ENCODE measurements at places on chromosomes 16 and 17.

- DNase-seq = no peak
These were observed 10.3 kb downstream of the TOB1 start for GRCh38 chr17:50855708-50856330.

GRCh38 chr17:67994817-67995569 is 1.3 kb downstream of the C17orf58 start:
- DNase-seq = no peak

- DNase-seq = no peak
These were observed 10.8 kb downstream of the ARSG start for GRCh38 chr17:68302066-68302564.

DNA sequence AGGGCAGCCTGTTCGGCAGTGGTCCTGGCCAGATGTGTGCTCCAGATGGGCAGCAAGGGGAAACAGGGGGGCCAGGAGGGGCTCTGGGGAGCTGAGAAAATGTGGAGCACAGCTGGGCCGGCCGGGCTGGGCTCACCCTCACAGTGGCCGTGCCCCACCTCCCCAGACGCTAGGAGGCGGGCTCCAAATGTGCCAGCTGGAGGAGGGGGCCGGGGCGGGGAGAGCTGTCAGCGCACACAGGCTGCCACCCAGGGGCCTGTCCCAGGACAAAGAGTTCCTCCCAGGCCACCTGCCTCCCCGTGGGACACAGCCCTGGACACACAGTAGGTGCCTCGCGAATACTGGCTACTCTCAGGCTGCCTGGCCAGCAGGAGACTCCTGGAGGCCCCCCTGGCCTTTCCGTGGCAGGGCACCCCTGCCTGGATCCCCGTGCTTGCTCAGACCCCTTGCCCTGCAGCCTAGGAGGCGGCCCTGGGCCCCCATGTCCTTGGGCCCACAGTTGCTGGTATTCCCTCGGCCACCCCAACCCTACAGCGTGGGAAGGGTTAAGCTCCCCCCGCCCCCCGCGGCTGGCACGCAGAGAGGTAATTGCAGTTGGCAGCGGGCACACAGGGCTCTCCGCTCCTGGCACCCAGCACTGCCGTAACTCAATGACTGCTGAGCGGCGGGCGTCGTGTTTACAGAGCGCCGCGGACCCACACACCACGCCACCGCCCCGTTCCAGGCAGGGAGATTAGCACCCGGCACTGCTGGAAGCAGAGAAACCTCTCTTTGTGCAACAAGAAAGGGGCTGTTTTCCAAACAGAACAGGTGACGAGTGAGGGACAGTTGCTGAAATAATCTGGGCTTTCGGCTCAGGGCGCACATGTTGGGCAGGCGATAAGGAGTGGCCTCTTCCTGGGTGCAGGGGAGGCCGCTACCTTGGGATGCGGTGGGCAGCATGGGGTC is 32.2 kb downstream of the BAHCC1 start:
- peak; percentile 64 for DNase-seq

- DNase-seq = no peak
These were observed 18.2 kb downstream of the GALNS start for GRCh38 chr16:88838566-88838965.

GRCh38 chr17:49217651-49218413 is 7.3 kb downstream of the ABI3 start:
- peak; percentile 42 for DNase-seq

DNA sequence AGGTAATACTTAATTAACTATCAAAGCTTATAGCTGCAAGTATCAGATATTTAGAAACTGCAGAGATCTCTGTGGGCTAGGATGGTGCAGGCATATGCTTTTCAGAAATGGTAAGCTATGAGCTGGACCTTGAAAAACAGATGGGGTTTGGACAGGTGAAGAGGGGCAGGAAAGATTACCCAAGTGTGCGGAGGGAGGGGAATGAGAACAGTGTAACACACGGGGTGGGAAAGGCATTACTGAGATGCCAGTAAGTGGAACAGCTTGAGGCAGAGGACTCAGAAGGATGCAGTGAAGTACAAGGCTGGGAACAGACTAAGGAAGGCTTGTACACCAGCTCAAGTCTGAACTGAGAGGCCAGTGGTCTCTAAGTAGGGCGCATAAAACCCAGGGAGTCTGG is 22.1 kb upstream of the EVPL start:
- no peak for DNase-seq

DNA sequence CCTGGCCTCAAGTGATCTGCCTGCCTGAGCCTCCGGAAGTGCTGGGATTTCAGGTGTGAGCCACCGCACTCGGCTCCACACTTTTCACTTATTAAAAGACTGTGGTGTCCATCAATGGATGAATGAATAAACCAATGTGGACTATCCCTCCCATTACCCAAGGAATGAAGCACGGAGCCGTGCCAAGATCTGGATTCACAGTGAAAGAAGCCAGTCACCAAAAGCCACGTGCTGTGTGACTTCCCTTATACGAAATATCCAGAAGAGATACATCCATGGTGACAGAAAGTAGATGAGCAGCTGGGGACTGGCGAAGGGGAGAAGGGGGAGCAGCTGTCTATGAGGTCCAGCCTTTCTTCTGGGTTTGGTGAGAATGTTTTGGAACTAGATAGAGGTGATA is 48.2 kb upstream of the STH start:
- DNase-seq = no peak

- DNase-seq = no peak
These were observed 20.4 kb upstream of the HOXB13 start for GRCh38 chr17:48748718-48749566.

- no peak for DNase-seq
These were observed 16.7 kb downstream of the RFWD3 start for GRCh38 chr16:74649839-74650504.

- no peak for DNase-seq
These were observed 29.6 kb upstream of the MAP3K14 start for GRCh38 chr17:45346216-45347015.

GRCh38 chr16:24541233-24541933 is 2.0 kb downstream of the RBBP6 start:
- no peak for DNase-seq

GRCh38 chr16:11423315-11424117 is 78.3 kb downstream of the RMI2 start:
- no peak for DNase-seq

GRCh38 chr16:25487888-25488287 is 203.9 kb upstream of the HS3ST4 start:
- no peak for DNase-seq

GRCh38 chr17:78112518-78113471 is 15.8 kb downstream of the TMC6 start:
- DNase-seq = peak; percentile 96

GRCh38 chr17:73291260-73291801 is 20.5 kb downstream of the CDC42EP4 start:
- DNase-seq = no peak

DNA sequence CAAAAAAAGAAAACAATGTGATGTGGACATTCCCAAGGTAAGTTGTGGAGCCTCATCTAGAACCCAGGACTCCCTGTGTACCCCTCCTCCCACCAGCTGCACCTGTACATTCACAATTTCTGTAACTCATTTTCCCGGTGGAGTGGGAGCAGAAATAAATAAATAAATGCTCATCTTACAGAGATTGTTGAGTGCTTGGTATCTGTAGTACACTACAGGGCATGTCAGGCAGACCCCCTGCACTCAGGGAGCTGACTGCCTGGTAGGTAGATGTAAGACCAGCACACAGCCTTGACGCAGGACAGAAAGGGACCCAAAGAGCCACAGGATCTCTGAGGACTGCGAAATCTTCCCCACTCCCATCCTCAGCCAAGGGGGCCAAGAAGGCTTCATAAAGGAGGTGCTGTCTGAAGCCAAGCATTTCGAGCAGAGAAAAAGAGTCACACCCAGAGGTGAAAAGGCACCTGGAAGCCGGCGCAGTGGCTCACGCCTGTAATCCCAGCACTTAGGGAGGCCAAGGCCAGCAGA is 6.5 kb downstream of the EIF1 start:
- no peak for DNase-seq

- DNase-seq = no peak
These were observed 38.1 kb downstream of the MRTFB start for GRCh38 chr16:14109077-14109775.

- no peak for DNase-seq
These were observed 76.5 kb upstream of the ATP2A3 start for GRCh38 chr17:4040784-4041183.

GRCh38 chr16:67814567-67814966 is 7.9 kb downstream of the TSNAXIP1 start:
- DNase-seq = peak; percentile 76

DNA sequence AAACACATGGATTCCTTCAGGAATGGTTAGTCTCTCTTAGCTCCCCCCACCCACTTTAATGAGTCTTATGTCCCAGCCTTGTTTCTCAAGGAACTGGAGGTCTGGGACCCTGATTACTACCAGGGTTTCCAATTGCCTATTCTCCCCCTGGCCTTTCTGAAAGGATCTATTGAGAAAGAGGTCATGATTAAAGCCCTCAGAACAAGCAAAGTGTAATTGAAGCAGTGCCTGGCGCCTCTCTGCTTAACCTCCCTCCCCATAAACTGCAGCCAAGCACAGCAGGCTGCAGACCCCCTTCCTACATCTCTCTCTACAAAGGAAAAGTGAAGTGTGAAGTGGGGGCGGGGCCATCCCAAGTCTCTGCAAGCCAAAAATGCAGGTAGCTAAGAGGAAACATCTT is 159.7 kb upstream of the CDH11 start:
- no peak for DNase-seq

- no peak for DNase-seq
These were observed 269.0 kb downstream of the ABCC12 start for GRCh38 chr16:47886631-47887415.

- DNase-seq = no peak
These were observed 57.8 kb downstream of the MYH10 start for GRCh38 chr17:8572764-8573163.

DNA sequence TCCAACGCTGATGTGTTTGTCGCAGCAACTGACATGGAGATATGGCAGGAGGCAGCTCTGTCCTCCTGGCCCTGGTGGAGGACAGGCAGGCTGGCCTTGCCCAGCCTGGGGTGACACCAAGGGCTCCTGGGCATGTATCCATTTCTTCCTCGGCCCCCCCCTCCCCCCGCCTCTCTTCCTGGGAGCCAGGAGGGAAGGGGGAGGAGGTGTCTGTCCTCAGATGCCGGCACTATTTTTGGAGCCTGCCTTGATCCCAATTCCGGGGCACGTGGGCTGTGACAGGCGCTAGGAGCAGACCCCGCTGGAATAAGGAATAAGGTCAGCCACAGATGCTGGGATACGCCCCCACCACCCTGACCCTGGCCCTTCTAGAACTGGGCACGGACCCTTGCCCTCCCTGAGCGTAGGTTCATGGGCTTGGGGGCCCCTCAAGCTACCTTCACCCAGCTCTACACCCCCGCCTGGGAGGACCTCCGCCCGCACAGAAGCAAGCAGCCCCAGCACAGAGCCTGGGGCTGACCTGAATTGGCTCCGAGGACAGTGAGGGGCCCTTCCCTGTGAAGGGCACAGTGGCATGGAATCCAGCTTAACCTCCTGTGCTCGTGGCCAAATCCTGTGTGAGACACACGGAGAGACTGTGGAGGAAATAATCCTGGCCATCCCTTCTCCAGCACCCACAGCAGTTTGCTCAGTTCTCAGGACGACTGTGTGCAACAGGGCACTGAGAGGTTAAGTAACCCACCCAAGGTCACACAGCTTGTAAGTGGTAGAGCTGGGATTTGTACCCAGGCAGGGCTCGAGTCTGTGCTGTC is 24.1 kb downstream of the SEC14L5 start:
- DNase-seq = peak; percentile 41

DNA sequence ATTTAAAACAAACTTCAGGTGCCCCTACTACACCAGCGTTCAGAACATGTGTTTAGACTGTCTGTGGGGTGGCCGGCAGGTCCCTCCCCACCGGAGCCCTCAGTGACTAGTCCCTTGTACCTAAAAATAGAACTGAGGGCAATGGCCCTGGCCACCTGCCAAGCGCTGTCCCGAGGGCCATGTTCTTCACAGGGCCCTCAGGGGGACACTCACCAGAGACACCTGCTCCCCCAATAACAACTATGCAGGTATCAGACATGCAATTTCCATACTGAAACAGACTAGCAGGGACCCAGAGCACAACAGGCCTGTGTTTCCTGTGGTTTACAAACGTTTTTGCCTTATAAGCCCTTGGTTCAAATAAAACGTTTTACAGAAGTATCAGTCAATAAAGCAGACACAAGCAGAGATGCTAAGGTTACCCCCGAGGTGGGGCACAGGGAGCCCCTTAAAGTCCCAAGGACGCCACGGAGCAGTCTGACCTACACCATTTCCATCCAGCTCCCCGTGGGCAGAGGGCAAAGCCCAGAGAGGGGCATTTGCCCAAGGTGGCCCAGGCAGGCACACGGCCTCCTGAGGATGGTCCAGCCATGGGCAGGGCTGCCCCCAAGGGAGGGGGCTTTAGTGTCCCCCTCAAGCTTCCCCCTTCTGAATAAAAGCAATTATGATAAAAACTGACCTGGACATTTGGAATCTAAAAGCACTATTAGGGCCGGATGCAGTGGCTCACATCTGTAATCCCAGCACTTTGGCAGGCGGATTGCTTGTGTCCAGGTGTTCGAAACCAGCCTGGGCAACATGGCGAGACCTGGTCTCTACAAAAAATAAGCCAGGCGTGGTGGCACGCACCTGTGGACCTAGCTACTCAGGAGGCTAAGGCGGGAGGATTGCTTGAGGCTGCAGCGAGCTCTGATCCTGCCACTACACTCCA is 896 bp upstream of the MYLK3 start:
- DNase-seq = no peak

GRCh38 chr17:63635787-63636186 is 13.6 kb downstream of the MAP3K3 start:
- peak; percentile 36 for DNase-seq

GRCh38 chr17:83125515-83126274 is 46.3 kb downstream of the METRNL start:
- DNase-seq = peak; percentile 70

GRCh38 chr16:85778873-85779272 is 20.5 kb downstream of the EMC8 start:
- DNase-seq = no peak

DNA sequence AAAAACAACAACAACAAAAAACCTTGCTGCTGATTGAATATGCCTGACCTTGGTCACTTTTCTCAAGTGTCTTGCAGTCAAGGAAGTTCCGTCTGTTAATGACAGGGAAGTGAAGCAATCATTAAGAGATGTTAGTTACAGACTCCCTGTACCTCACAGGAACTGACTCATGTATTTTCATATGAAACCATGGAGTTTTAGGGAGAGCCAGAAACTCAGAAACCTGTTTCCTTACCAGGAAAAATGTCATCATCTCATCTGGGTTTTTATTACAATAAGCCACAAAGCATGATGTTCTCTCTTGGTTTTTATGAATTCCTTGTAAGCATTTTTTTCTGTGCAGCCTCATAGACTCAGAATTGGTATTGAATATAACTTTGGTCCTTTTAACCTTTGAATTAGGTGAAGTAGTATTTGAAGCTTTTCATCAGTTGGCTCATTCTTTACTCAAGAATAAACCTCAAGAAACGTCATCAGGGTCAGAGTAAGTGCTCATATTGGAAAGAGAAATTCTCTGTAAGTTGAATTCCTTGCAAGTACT is 10.3 kb downstream of the LYRM1 start:
- no peak for DNase-seq

- DNase-seq = peak; percentile 50
These were observed 21.4 kb downstream of the ZC3H18 start for GRCh38 chr16:88591577-88592021.

- DNase-seq = no peak
These were observed 205.6 kb downstream of the IRF8 start for GRCh38 chr16:86104537-86105048.

GRCh38 chr17:3447625-3448024 is 14.0 kb upstream of the OR1E2 start:
- no peak for DNase-seq
